SK-MEL-5 (cell line): ENCODE measurements at places on chromosomes 7 and 10.

DNA sequence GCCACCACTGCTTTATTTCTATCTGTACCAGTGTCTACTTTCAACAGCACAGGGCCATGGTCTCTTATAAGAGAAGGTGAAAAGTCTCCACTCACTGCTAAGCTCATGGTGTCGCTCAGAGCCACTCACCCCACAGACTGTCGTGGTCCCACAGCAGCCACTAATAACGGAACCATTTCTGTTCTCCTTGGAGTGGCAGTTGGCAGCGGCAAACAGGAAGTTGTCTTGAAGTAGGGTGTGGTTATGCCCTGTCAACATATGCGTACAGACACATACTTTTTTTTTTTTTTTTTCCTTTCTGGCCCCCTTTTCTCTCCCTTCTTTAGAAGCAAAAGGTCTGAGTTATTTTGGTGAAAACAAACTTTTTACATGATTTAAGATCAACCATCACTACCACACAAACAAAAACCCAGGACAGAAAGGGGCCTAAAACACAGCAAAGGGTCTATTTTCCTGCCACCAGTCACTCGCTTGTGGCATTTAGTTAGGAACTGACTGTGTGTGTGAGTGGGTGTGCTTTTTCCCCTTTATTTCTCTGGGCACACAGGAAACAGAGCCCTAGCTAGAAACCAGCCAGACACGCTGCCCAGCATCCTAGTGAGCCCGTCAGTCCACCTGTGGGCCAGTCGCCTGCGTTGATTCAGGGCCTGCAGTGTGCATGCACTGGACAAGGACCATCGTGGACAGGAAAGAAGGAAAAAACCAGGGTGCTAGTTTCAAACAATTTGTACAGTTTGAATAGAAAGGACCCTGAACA is 96.7 kb upstream of the EFCAB10 start:
- no peak for DNase-seq

DNA sequence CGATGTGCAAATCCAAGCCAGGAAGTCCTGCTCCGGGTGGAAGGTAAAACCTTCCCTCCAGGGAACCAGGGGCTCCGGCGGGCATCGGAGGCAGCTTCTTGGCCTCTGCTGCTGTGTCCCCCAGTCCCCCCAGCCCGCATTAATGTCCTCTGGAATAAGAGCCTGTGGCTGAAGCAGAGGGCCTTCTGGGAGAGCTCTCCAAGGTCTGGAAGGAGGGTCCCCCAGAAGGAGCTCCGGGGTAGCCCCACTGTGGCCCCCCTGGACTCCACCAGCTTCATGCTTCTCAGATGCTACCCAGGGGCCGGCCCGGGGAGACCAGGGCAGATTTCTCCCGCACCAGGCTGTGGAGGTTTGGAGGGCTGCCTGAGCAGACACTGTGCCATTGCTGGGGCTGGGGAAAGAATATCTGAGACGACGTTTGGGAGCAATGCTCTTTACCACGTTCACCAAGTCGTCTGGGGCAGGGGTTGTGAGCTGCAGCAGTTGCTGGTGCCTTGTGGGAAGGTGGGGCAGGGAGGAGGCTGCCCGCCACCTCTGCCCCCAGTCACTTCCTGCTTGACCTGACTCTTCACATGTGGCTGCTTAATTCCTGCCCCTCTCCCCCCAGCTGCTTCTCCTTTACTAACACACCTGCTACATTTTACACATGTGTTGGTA is 8.3 kb downstream of the ZNF853 start:
- DNase-seq: no peak

GRCh38 chr7:123538189-123538714 is 3.9 kb upstream of the IQUB start:
- DNase-seq: no peak

DNA sequence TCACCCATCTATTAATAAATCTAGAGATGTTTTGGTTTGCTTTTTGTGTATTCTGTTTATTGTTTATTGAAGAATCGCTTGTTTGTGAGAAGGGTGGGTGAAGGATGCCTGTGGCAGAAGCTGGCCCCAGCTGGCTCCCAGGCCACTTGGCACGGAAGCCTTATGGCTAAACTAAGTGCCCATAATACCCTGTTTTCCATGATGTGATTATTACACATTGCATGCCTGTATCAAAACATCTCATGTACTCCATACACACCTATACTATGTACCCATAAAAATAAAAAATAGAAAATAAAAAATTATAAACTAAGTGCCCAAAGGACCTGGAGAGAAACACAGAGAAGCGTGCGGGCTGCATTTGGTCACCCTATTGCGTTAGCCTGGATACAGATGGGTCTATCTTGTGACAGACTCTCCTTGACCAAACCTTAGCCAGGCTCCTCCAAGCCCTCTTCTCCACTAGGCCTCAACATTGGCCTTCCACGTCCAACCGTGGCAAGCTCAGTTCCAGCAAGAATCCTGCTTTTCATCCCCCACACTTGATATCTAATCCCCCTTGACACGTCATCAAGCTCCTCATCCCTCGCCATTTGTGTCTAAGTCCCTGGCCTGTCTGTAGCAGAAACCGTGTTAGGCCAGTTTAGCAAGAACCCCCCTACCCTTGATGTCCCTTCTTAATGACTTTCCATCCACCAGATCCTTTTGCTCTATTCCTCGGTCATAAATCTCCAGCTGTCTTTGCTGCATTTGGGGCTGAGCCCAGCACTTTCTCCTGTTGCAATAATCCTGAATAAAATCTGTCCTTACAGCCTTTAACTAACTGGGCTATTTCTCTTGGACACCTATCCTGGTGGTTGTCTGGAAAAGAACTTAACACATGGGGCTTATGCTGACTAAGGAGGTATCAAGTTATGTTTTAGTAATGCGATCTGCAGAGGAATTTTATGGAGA is 245.2 kb downstream of the TNS3 start:
- DNase-seq: no peak

GRCh38 chr7:158320328-158320727 is 267.3 kb downstream of the PTPRN2 start:
- no peak for DNase-seq

GRCh38 chr10:90989378-90989777 is 68.5 kb upstream of the ANKRD1 start:
- DNase-seq: no peak

DNA sequence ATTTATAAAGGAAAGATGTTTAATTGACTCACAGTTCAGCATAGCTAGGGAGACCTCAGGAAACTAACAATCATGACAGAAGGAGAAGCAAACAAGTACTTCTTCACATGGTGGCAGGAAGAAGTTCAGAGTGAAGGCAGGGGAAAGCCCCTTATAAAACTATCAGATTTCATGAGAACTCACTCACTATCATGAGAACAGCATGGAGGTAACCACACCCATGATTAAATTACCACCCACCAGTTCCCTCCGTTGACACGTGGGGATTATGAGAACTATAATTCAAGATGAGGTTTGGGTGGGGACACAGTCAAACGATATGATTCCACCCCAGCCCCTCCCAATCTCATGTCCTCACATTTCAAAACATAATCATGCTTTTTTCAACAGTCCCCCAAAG is 124.2 kb upstream of the PCGF5 start:
- DNase-seq: no peak
